Activated CD4-positive, alpha-beta T cell treated with anti-CD3 and anti-CD28 coated beads, Interleukin-2, Interleukin-4, amounts not matched to agents 100 ng/mL and 50 ng/mL, durations not matched to agents 16 hours and 8 hours (primary cell): ENCODE measurements at places on chromosomes 16 and 17.
A peak's percentile ranks its signal among the peaks of the same experiment; 100 is the strongest.

DNA sequence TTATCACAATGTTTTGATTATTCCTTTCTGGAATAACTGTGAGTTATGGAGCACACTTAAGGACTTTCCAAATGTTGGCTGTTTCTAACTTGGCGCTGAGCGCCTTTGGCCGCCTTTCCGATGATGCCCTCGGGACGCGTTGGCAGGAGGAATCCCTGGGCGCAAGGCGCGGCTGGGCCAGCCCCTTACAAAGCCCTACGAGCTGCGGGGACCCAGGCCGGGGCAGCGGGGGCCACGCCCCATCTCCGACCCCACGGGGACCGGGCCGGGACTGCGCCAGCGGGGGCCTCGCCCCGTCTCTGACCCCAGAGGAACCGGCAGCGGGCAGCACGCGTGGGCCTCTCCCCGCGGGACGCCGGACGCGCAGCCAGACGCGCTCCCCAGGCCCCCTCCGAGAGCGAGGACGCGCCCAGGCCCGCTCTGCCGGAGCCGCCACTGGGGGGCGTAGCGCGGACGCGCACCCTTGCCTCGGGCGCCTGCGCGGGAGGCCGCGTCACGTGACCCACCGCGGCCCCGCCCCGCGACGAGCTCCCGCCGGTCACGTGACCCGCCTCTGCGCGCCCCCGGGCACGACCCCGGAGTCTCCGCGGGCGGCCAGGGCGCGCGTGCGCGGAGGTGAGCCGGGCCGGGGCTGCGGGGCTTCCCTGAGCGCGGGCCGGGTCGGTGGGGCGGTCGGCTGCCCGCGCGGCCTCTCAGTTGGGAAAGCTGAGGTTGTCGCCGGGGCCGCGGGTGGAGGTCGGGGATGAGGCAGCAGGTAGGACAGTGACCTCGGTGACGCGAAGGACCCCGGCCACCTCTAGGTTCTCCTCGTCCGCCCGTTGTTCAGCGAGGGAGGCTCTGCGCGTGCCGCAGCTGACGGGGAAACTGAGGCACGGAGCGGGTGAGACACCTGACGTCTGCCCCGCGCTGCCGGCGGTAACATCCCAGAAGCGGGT, at the start of gene GAA:
Gene GAA, plus strand, starts transcription at position 571 of the 935 bp plus-strand sequence. CDS start 3,006 bp downstream, outside the sequence.
- DNase-seq, result peak; percentile 90

GRCh38 chr16:83971165-83972130, 3.4 kb downstream of the NECAB2 start:
- DNase-seq, result no peak

DNA sequence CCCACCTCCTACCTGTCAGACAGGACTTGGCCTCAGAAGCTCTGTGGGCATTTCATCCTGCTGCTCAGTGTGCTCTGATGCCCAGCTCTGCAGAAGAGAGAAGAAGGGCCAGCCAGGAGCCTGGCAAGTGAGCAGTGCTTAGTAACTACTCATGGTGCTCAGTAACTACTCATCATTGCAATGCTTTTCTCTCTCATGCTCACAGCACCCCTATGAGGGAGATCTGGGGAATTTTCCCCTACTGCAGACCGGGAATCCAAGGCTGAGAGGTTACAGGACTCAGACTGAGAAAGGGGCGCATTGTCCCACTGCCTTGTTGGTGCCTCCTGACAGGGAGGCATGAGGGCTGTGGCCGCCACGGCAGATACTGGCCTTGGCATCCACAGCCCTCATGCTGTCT, 261.1 kb downstream of the C16orf95 start:
- DNase-seq, result no peak

- no peak for DNase-seq
Measured at GRCh38 chr17:15492186-15492585, 24.8 kb upstream of the CDRT4 start.

DNA sequence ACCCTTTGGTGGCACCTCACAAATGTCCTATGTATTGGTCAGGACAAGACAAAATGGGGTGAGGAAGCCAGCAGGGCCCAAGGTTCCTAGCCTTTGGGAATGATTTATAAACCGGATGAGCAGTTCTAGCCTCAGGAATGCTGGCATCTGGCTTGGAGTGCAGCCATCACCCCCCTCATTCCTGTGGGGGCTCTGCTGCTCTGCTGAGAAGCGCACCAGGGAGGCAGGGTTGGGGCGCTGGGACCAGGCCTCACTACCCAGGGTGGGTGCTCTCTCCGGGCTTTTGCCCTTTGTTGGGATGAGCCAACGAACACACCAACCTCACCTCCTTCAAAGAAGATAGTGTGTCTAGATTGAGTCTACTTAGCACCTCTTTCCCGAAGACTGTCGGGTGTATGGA, 39.2 kb downstream of the TMEM11 start:
- no peak for DNase-seq

GRCh38 chr16:85969159-85969558, 70.2 kb downstream of the IRF8 start:
- no peak for DNase-seq

DNA sequence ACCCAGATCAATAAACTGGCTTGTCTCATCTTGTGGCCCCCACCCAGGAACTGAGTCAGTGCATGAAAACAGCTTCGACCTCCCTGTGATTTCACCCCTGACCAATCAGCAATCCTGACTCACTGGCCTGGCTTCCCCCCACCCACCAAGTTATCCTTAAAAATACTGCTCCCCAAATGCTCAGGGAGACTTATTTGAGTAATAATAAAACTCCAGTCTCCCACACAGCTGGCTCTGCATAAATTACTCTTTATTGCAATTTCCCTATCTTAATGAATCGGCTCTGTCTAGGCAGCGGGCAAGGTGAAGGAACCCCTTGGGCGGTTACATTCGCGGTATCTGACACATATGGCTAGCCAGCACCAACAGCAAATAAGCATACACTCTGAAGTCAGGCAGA, 9.8 kb upstream of the RABEP1 start:
- peak; percentile 4 for DNase-seq

GRCh38 chr16:79201436-79201835, 399.1 kb downstream of the MAF start:
- no peak for DNase-seq

DNA sequence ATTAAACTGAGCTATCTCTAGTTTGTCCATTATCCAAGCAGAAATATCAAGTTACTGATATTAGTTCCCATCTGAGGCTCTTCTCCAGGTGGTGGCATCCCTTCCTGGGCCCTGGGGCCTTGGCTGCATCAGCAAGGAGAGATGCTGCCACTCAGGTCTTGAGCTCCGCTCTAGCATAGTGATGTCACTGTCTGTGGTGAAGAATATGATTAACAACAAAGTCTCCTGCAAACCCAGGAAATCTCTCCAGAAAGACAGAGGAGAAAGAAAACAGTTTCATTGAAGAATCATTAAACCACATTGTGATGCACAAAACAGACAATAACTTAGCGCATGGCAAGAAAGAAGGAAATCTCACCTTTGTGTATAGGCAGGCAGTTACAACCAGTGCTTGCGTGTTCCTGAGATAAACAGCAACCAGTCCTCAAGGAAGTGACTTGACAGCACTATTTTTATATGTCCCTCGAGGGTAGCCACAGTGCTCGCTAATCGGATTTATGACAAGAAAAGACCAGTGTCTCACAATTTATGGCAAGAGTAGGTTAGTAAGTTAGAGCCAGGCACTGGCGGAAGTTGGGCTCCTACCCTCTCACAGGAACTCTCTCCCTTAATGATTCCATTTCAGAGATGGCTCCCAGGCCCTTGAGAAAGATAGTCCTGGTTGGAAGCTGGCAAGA, 151.1 kb downstream of the AHSP start:
- no peak for DNase-seq

- peak; percentile 66 for DNase-seq
Measured at GRCh38 chr17:59105852-59106462, 723 bp downstream of the TRIM37 start.

- no peak for DNase-seq
Measured at GRCh38 chr17:71777048-71777640, 343.7 kb upstream of the SOX9 start.

GRCh38 chr16:65099607-65100006, 22.3 kb downstream of the CDH11 start:
- no peak for DNase-seq

- DNase-seq, result no peak
Measured at GRCh38 chr17:56624309-56624708, 30.8 kb downstream of the NOG start.

- no peak for DNase-seq
Measured at GRCh38 chr16:19680881-19681340, 37.1 kb downstream of the KNOP1 start.

- DNase-seq, result no peak
Measured at GRCh38 chr17:77068915-77069314, 71.9 kb upstream of the SEC14L1 start.
